ENCODE measurements at places on chromosomes 12 and 14. TPM values are rescaled to one million over a fixed set of nuclear protein-coding genes. Genes with fewer than 3 reads are reported as not detected.

The TFCP2 gene
- total RNA-seq: 32.0 TPM

The SLC8A3 gene
- 0.31 TPM for total RNA-seq

The LRRC9 gene
- total RNA-seq: not detected

DNA sequence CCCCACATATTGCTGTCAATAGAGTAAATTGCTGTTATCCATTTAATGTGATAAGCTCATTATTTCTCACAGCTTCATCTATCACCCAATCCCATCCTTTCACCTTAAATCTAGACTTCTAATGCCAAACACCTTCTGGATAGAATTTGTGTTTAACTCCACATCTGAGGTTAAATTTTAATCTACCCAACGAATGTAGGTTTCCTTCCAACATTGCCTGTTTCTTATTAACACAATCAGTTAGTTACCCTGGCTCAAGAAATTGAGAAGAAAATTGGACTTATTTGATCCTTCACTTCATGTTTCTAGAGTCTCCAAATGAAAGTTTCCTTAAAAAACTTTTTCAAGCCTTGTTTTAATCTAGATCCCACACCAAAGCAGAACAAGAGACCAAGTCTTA, 67.3 kb downstream of the PTPRO start:
- no peaks in the 10 kb centered on the region for H3K27me3 ChIP-seq
- H3K4me1 ChIP-seq: no peaks in the 10 kb centered on the region
- no peaks in the 10 kb centered on the region for H3K36me3 ChIP-seq
- H3K4me3 ChIP-seq: no peak overlapping the region

- DNase-seq: no peak
- no peaks in the 10 kb centered on the region for H3K27me3 ChIP-seq
- peaks cover 84% of the 10 kb centered on the region for H3K36me3 ChIP-seq
- H3K4me1 ChIP-seq: peaks cover 51% of the 10 kb centered on the region
- peak overlapping the region; percentile 68 for H3K27ac ChIP-seq
These were observed 5.4 kb downstream of the HSP90AA1 start for GRCh38 chr14:102081231-102082080.

- H3K4me1 ChIP-seq: no peaks in the 10 kb centered on the region
- no peaks in the 10 kb centered on the region for H3K36me3 ChIP-seq
- H3K27ac ChIP-seq: no peak overlapping the region
- no peak for DNase-seq
- no peaks in the 10 kb centered on the region for H3K27me3 ChIP-seq
These were observed 275.4 kb downstream of the PAWR start for GRCh38 chr12:79415321-79415720.

DNA sequence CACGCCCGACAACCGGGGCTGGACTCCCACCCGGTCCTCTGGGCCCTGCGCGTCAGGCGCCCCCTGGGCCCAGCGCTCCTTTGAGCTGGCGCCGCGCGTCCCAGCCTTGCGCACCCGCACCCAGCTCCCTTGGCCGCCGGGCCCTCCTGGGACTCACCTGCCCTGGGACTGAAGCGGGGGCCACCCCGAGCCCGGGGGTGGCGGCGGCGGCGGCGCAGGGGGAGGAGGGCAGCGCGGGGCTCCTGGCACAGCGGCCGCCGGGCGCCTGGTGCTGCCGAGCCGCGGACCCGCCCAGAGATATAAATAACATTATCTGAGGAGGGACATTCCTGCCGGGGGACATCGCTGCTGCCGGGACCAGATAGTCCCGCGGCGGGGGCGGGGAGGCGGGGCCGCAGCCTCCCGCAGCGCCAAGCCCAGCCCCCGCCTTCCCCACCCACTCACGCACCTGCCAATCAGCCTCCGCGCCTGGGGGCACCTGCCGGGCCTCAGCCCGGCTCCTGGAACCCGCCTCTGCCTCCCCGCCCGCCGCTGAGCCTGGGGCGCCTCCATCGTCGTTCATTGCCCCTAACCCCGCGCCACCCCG, at the start of gene SPTB:
TSS of gene SPTB (minus strand) at position 273 of the 586 bp plus-strand sequence. CDS start 56,813 bp downstream, outside the sequence.
- H3K36me3 ChIP-seq: no peaks in the 10 kb centered on the region
- H3K4me1 ChIP-seq: peaks cover 8% of the 10 kb centered on the region
- H3K4me3 ChIP-seq: peak within 1 kb of the TSS; percentile 77
- no peak within 1 kb of the TSS for H3K27ac ChIP-seq

Data from activated CD4-positive, alpha-beta memory T cell treated with anti-CD3 and anti-CD28 coated beads for 36 hours (primary cell).